ENCODE measurements at places on chromosomes 6 and 20.

DNA sequence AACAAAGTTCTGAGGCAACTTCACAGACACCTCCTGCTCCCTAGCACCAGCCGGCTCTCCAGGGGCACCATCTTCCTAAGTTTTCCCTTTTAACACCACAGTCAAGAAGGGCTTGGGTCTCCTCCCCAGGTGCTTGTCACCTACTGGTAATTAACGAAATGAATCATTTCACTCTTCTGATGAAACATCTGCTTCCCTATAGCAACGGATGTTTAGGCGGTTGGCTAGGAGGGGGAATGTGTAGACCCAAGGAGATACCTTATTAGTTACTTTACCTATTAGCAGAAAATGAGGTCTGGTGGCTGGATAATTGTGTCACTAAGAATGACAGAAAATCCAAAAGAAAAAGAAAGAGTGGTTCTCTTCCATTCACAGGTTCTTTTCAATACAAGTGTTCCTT lies 46.3 kb upstream of the FABP7 start:
- DNase-seq: no peak

DNA sequence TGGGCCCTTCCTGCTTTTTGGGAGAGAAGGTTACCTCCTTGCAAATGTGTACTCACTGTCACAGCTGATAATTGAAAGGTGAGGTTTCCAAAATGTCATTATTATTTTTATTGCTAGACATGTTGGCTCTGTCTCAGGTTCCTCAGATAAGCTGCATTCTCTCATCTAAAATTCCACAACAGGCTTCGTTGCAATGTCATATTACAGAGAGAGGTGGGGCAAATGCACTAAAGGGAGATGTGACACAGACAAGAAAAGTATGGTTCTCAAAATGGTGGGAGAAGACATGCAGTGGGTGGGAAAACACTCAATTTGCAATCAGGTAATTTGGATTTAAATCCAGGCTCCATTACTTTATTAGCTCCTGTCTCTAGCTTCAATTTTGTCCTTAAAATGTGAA lies 256.4 kb upstream of the POU3F2 start:
- no peak for DNase-seq

- DNase-seq: no peak
These were observed 101.7 kb upstream of the BMP2 start for GRCh38 chr20:6665621-6666355.

- no peak for DNase-seq
These were observed 176.6 kb downstream of the BCKDHB start for GRCh38 chr6:80282913-80283554.

GRCh38 chr6:129672881-129673631 lies 36.9 kb downstream of the ARHGAP18 start:
- no peak for DNase-seq

DNA sequence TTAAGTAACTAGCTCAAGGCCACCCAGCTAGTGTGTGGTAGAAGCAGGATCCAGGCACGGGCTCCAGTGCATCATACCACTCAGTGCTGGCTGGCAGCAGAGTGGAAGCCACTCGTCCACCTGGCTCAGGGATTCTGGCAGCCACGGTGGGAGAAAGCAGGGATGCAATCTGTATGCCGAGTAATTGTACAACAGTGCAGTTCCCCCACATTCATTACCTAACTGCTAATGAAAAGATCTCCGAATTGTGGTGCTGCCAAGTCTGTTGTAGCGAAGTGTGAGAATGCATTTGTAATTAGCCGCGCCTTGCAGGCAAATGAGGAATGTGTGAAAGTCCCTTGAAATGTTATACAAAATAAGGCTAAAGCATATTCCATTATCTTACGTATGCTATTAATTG lies 29.0 kb downstream of the KCNG1 start:
- DNase-seq: no peak

DNA sequence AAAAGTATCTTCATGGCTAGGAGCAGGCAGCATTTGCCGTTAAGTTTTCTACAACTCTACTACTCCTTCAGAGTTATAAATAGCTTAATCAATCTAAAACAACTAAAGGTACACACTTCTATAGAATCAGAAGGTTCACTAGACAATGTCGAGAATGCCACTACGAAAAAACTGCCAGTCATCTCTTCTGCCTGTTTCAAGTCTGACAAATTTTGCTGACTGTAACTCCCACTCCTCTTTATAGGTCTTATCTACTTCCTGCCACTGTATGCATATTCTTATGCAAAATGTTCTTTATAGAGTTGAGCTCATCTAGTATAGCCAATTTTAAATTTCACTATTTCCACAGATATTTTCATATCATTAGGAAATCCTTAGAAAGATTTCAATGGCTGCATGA lies 160.1 kb downstream of the EYS start:
- DNase-seq: no peak

DNA sequence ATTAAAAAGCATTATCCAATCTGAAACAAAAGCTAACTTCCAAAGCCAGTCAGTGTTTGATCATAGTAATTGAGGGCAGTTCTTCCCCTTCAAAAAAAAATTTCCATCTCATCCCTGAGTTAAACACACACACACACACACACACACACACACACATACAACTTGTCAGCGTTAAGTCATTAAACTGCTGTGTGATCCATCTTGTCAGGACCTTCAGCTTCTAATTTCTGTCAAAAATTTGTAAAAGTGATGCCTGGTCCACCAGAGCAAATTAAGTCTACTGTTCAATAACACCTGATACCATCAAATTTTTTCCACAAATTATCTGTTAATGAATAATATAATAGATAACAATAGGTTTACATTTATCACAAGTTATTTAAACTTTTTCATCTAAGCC lies 198.7 kb downstream of the GPX5 start:
- DNase-seq: no peak

- no peak for DNase-seq
These were observed 1.3 kb upstream of the PTCRA start for GRCh38 chr6:42914546-42914945.

GRCh38 chr6:145508107-145508506 lies 227.2 kb downstream of the EPM2A start:
- peak; percentile 1 for DNase-seq

DNA sequence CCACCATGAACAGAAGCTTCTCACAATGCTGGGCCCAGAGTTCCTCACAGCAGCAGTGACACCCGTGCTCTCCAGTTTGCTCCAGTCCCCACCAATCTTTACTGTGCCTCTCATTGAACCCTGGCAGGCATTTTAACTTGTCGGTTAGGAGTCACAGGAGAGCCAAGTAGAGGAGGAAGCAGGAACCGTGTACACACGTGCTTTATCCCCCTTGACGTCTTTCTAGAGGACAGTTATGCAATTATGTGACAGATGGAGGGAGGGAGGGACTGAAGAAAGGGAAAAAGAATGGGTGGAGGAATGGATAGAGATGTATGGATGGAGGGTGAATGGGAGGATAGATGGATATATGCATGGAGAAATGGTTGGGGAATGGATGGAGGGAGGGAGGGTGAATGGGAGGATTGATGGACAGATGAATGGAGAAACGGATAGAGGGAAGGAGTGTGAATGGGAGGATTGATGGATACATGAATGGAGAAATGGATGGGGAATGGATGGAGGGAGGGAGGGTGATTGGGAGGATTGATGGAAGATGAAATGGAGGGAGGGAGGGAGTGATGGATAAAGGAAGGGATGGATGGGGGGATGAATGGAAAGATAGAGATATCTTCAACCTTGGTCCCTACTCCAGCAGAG lies 26.0 kb downstream of the RBM38 start:
- no peak for DNase-seq

GRCh38 chr6:47000842-47001241 lies 41.3 kb downstream of the ADGRF1 start:
- DNase-seq: no peak

GRCh38 chr6:96576221-96576620 lies 13.3 kb downstream of the FHL5 start:
- DNase-seq: no peak

GRCh38 chr6:16109659-16110305 lies 19.1 kb upstream of the MYLIP start:
- DNase-seq: no peak

- no peak for DNase-seq
These were observed 26.9 kb downstream of the ARMC2 start for GRCh38 chr6:108875161-108875555.

- no peak for DNase-seq
These were observed 270.5 kb downstream of the BMP2 start for GRCh38 chr20:7038029-7038428.

GRCh38 chr6:35554811-35555210 lies 42.1 kb upstream of the TULP1 start:
- DNase-seq: no peak

- DNase-seq: peak; percentile 11
These were observed 201.6 kb upstream of the SGK1 start for GRCh38 chr6:134519465-134519864.

GRCh38 chr6:5995658-5995948 lies 11.1 kb downstream of the NRN1 start:
- no peak for DNase-seq

All from OCI-LY7 (cell line).